ENCODE measurements at places on chromosomes 4 and X.
A peak's percentile ranks its signal among the peaks of the same experiment; 100 is the strongest.

DNA sequence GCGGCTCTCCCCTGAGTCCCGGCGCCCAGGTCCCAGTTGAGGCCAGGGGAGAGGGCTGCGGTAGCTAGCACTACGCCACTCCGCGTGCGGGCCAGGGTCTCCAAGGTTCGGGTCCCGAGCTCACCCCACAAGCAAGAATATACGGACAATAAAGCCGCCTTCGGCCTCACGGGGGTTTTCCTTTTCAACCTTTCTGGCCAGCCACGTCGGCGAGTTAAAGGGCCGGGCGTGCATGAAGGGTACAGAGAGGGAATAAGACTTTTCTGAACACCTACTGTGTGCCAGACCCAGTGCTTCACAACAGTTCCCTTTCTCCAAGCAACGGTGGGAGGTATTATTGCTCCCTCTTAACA, 138.5 kb upstream of the ZIC3 start:
- no peak for DNase-seq

DNA sequence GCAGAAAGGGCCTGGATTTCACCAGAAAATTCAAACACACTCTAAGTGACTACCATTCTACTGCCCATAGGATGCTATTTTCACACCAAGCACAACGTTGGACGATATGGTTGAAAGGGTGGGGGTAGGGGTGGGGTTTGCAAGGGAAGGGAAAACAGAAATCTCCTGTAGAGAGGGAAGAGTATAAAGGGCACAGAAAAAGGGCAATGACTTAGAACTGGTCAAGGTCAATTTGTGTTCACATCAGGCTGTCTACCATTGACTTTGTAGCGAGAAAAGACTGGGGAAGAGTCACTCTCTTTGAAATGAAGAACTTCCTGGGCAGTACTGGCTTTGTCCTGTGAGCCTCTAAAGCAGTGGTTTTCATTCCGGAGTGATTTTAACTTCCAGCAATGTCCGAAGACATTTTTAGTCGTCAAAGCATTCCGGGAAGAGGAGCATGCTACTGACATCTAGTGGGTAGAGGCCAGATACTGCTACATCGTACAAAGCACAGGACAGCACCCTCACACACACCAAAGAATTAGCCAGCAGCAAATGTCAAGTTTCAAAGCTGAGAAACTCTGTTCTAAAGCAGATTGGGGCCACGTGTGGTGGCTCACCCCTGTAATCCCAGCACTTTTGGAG, 48.4 kb upstream of the SLC7A3 start:
- DNase-seq: no peak

GRCh38 chr4:127809173-127809800, 27.2 kb downstream of the HSPA4L start:
- DNase-seq: no peak

DNA sequence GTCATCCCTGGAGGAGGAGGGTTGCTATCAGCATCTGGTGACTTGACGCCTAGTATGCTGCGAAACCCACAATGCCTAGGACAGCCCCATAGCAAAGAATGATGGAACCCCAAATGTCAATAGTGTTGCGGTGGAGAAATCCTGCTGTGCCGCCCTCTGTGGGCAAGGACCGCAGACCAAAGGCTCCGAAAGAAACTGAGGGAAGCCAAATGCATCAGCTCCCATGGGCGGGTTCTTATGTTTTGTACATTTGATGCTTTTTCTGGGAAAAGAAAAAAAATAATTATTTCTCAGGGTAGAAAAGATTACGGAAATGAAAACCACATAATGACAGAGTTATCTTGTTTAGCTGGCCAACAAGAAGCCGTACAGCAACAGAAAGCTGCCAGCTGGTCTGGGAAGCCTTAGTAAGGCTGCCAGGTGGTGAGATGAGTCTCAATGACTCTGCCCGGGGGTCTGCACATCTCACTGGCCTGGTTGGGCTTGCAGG, 95.0 kb upstream of the TBL1X start:
- no peak for DNase-seq

GRCh38 chr4:41471126-41472071, 66.6 kb upstream of the LIMCH1 start:
- DNase-seq: no peak

DNA sequence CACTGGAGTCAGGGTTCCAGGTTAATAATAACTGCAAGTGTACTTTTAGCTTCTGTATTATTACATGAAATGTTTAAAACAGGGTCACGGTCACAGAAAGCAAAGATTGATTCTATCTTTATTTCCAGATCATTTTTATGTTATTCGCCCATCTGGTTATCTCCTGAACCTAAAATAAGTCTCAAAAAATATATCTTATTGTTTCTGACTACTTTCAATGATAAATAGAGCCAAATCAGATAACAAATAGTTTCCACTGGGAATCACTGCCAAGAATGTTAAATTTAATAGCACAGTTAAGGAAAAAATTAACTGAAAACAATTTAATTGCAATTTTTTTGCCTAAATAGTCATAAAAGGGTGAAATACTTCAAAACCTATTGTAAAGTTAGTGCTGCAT, 17.2 kb upstream of the VEGFD start:
- DNase-seq: no peak

GRCh38 chr4:9988363-9988749, 32.9 kb downstream of the SLC2A9 start:
- DNase-seq: no peak

DNA sequence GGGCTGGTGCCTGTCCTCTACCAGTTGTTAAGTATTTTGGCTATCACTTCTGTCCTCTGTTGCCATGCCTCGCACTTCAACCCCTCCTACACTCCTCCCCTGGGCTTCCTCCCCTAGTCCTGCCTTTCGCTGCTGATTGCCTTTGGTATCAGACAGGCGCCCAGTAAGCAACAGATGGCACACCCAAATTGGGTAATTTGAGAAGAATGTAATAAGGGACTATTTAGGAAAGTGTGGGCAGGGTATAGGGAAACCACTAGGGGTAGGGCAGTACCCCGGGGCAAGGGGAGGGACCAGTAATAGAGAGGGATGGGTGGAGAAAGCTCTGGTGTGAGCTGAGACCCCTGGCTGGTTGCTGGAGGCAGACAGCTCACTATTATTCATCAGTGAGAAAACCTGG, 172.7 kb upstream of the USP9X start:
- no peak for DNase-seq

DNA sequence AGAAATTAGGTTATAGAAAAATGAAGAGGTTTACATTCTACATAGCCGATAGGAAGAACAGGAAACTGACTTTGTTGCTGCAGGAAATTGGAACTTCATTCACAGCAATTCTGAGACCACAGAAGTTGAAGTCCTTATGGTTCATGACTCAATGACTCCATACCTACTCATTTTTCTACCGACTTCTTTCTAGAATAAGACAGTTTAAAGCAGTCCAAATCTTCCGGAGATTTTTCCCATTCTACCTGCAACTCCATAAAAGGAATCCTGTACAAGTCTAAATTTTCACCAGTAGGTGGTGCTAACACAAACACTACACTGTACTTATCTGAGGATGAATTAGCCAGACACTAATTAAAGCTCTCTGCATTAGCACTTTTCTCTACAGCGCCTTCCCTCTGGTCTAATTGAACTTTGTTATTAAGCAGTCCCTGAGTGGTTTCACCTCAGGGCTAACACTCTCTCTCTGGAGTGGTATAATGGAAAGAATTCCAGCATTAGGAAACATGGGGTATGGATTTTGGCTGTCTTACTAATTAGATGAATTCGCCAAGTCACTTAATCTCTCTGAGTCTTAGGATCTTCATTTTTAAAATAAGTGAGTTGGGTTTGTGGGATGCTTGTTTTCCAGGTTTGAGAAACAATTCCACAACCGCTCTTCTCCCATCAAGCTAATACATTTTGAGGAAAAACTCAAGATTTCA, 167.9 kb downstream of the SMIM20 start:
- DNase-seq: no peak

DNA sequence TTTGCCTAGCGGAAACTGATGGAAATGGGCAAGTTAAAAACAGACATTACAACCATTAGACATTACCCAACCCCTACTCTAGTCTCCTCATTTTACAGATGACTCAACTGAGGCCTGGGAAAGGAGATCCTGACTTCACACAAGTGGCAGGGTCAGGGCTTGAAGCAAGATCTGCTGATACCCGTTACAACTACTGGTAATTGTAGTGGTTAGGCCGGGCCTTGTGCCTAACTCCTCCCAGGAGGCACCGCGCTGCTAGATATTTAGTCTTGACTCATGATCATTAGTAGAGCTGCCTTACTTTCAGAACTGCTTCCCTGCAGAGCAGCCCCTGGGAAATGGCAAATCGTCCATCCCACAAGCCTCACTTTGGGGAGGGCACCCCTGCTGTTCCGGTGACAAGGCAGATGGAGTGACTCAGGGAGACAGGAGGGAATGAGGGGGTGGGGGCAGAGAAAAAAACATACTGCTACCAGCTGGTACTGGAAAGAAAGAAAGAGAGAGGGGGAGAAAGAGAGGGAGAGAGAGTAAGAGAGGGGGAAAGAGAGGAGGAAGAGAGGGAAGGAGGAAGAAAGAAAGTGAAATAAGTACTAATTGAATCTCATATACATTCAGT, 12.2 kb downstream of the ARHGEF6 start:
- peak; percentile 53 for DNase-seq

- DNase-seq: no peak
Measured at GRCh38 chrX:115233497-115234455, at the start of gene LRCH2. Gene LRCH2 (minus strand): TSS chrX:115234096. CDS start chrX:115234041, 55 bp downstream.

GRCh38 chrX:151713849-151714248, 2.0 kb upstream of the FATE1 start:
- DNase-seq: peak; percentile 16

DNA sequence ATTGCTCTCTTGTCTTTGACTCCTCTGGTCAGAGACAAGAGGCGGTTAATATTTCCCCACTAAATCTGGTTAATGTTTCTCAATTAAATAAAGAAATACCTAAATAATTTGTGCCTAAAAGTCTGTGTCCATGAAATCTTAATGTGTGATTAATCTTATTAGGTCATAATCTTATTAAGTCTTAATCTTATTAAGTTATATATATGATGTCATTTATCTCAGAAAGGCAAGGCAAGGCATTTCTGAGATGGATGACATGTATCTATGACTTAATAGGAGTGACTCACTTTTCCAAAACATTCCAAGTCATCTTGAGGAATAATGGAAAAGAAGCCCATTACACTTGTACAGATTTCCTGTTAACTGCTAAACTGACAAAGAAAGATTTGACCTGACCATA, 74.7 kb downstream of the TRAM1L1 start:
- DNase-seq: no peak

DNA sequence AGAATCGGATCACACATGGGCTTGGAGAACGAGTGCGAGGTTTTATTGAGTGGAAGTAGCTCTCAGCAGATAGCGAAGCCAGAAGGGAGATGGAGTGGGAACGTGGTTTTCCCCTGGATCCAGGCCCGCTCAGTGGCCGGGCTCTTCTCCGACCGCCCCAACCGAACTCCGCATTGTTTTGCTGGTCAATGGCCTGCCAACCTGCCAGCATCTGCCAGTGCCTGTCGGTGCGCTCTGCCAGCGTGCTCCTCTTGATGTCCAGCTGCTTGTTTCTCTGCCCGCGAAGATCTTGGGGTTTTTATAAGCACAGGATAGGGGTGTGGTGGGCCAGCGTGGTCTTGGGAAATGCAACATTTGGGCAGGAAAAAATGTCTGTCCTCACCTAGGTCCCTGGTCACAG, 5.6 kb upstream of the SYTL5 start:
- no peak for DNase-seq

DNA sequence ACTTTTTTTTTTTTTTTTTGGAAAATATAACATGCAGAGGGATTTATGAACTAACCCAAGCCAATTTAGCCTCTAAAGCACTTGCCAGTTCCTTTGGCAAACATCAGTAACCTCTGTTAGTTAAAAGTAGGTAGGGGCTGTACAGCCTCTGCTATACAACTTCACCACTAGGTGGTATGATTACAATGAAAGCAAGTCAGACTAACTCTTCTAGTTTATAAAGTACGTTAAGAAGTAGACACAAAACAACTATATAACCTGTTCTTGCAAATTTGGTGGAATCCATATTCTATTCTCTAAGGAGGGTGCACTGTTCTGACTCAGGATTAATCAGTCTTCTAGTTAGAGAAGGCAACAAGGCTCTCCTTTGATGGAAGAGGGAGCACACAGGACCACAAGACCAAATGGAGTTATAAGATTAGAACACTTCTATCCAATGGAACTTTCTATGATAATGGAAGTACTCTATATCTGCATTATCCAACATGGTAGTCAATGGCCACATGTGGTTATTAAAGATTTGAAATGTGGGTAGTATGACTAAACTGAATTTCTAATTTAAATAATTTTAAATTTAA, 12.8 kb downstream of the AIMP1 start:
- no peak for DNase-seq

DNA sequence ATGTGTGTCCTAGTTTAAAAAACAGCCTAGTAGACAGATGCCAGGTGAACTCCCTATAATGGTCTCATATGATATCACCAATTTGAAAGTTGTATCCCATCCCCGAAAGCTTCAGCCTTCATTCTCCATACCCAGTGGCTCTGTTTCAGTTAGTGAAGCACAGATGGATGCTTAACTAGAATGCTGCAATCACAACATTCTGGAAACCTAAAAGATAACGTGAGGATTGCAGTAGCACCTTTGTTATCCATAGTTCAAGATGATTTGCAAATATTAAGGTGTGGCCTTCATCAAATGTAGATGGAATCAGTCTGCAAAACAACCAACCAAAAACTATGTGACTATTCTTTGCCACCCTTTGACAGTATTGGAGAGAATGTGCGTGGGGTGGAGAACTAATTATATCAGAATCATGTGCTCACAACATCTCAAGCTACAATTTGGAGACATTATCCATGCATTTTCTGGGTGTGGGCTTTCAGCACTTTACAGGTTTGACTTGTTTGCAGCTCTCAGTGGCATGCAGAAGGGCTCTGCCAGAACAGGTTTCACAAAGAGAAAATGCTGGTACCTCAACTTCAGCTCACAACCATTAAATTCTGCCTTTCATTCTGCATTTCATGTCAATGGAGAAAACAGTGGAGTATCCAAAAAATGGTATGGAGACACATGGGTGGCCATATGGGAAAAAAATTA, 18.3 kb upstream of the PPID start:
- no peak for DNase-seq

- no peak for DNase-seq
Measured at GRCh38 chr4:180900781-180901180, 1342.4 kb upstream of the TENM3 start.

DNA sequence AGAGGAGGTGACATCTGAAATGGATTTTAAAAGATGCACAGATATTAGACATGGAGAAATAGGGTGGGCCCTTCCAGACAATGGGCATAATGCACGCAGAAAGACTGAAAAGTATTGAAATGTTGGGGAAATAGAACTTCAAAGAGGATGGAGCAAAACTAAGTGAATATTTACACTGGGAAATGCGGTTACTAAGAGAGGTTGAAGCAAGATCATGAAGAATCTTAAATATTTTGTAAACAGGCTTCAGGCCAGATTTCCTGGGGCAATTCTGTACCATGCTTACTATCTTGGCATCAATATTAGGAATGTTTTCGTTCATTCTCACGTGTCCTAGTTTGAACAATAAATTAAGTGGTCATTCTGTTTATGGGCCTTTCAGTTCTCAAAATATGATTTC, 216.3 kb downstream of the ADAMTS3 start:
- no peak for DNase-seq

DNA sequence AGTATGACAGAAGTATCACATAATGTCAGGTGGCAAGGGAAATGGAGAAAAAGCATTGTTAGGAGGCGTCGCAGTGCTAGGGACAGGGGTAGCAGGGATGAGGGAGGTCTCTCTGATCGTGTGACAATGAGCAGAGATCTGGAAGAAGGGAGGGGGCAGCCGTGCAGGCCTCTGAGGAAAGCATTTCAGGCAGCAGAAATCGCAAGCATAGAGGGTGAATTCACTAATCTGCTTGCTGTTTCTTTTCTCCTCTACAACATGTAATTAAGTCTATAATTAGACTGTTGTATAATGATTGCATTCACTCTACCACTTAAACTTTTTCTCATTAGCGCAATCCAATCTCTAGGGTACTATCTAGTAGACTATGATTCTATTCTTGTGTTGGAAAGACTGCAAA, 9.1 kb downstream of the CYP4V2 start:
- no peak for DNase-seq
